ENCODE measurements at places on chromosomes 3 and 15.

DNA sequence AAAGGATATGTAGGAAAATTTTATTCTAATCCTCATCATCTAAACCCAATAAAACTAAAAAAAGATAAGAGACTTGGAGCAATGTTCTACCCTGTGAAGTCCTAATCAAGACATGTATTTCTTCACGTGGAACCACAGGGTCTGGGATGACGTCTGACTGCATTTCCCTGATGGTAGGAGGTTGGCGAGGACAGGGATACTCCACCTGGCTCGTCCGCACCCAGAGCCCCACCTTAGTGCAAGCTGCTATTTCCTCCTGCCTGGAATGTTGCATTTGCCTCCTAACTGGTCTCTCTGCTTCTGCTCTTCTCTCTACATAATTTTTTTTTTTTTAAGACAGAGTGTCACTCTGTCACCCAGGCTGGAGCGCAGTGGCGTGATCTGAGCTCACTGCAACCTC is 57.7 kb upstream of the RASGRP1 start:
- no peak for DNase-seq

- no peak for DNase-seq
These were observed 22.1 kb downstream of the OSBPL11 start for GRCh38 chr3:125573216-125573615.

DNA sequence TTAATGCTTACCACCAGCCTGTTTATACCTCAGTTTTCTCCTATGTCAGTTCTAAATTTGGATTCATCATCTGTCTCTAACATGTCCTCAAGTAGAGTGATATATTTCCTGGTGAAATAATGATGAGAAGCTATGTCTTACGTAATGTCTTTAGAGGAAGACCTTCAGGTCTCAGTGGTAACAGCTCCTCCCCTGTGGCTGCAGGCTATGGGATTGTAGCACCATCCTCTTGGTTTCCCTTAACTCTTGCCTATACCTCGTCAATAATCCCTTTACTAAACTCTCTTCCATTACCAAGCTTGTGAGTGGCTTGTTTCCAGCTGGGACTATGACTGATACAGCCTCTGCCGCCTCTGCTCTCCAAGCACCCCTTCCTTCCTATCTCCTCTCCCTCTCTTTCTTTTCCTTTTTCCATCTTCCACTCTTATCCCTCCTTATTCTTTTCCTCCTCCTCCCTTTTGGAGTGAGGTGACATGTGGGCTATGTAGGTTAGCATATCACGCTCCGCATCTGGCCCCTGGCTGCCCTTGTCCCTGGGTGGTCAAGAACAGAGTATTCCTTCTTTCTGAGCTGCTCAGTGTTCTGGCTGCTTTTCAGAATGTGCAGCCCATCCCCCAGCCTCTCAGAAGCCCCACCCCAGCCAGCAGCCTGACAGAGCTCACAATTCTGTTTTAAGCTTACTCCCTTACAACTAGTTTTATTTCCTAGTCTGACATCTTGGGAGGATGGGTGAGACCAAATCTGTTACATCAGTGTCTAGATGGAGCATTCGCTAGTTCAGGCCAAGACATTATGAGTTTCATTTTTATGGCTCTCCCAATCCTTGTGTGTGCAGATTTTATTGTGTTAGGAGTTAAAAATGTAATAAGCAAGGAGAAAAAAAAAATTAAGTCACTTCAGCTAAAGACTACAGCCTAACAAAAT is 75.0 kb upstream of the RNU6-1 start:
- no peak for DNase-seq

DNA sequence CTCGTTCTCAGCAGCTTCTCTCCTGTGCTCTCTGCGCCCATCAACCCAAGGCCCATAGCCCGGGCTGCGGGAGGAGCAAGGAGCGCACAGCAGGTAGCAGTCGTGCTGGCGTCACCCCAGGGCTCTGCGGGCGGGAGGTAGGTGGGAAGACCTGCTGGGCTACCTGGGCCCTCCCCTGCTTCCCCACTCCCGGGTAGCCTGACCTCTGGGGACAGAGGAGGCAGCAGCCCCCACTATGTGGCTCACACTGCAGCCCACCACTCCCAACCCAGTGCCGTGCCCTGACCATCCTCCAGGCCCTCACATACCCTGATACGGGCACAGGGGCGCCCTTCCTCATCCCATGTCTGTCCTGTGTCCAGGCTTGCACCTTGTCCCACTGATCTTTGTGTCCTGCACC is 171.0 kb downstream of the NSMCE3 start:
- no peak for DNase-seq

GRCh38 chr3:28901018-28901417 is 379.9 kb upstream of the RBMS3 start:
- no peak for DNase-seq

GRCh38 chr3:128515967-128516366 is 23.0 kb upstream of the GATA2 start:
- DNase-seq, result no peak

- no peak for DNase-seq
These were observed 13.5 kb upstream of the NR2C2 start for GRCh38 chr3:14933820-14934425.

DNA sequence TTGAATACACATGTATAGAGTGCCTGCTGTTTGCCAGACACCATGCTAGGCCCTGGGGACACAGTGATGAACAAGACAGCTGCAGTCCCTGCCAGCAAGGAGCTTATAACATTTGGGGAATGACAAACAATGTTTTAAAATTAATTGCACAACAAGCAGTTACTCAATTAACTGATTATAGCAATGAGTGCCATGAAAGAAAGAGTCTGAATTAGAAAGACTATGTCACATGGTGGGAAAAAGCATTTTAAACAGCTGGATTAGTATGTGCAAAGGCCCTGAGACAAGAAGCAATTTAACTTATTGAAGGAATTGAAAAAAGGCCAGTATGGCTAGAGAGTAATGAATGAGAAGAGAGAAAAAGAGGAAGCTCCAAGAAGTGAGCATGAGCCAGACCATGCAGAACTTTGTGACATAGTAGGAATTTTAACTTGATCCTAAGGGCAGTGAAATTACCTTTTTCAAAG is 64.5 kb upstream of the PLXNA1 start:
- DNase-seq, result no peak

DNA sequence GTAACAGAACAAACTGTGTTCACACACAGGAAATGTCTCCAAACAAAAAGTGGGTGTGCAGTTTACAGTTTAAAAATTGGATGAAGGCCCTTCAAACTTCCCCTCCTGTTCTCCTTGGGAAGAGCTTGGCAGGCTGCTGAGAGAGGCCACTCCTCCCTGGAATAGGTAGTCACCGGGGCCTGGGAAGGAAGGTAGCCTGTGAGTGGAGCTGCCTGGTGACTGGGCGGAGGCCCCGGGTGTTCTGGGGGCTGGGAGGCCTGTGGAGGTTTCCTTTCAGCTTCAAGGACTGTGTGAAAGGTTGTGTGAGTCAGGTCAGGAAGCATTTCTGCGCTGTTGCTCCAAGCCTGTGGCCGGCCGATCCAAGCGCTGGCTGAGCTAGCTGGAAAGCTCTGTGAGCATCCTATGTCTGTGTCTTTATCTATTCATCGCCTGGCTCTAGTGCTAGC is 14.1 kb downstream of the SLCO3A1 start:
- no peak for DNase-seq

- no peak for DNase-seq
These were observed 62.9 kb downstream of the KLF13 start for GRCh38 chr15:31389576-31389975.

GRCh38 chr3:83913381-83913780 is 1045.4 kb upstream of the CADM2 start:
- no peak for DNase-seq

- DNase-seq, result no peak
These were observed 22.1 kb upstream of the WDR49 start for GRCh38 chr3:167675848-167676247.

GRCh38 chr3:107124885-107125284 is 252.4 kb upstream of the CCDC54 start:
- no peak for DNase-seq

DNA sequence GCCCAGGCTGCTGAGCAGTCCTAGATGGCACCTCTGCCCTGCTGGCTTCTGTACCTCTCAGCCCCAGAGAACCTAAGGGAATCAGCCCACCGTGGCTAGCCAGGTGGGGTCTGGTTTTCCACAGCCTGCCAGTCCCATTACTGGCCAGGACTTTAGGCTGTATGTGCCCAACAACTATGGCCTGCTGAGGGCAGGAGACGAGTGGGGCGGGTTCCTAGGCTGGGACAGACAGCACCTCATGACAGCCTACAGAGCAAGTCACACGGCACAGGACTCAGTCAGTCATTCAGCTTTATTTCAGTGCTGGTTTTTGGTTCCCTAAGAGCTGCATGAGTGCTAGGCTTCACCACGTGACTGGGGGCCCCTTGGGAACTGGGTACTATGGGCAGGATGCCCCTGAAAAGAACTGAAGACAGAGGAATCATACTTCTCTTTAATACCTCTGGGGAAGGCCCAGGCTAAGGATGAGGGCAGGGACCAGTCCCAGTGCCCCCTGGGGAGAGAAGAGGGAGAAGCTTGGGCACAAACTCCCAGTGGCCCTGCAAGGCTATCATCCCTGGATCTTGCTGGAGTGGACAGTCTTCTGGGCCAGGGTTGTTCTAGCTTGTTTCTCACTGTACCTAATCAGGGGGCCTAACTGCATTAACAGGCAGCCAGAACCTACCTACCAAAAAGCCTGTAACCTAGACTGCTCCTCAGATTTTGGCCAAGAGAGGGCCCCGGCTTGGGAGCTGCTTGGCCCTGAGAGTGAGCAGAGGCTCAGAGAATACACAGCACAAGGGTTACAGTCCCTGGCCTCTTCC is 14.8 kb downstream of the CLK3 start:
- DNase-seq, result no peak

- DNase-seq, result no peak
These were observed 36.5 kb downstream of the AQP9 start for GRCh38 chr15:58174709-58175108.

DNA sequence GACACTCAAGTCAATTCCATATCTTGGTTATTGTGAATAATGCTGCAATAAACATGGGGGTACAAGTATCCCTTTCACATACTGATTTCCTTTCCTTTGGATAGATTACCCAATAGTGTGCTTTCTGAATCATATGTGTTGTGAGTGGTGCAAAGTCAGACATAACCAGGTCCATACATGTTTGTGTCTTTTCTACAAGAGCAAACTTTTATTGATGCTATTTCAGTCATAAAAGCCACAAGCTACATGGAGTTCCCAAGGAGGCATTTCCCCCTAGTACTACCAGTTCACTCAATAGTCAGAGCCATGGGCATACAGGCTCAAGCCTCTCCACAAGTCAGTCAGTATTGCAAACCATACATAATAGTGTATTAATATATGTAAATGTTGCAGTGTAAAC is 10.1 kb downstream of the CEP63 start:
- DNase-seq, result no peak

DNA sequence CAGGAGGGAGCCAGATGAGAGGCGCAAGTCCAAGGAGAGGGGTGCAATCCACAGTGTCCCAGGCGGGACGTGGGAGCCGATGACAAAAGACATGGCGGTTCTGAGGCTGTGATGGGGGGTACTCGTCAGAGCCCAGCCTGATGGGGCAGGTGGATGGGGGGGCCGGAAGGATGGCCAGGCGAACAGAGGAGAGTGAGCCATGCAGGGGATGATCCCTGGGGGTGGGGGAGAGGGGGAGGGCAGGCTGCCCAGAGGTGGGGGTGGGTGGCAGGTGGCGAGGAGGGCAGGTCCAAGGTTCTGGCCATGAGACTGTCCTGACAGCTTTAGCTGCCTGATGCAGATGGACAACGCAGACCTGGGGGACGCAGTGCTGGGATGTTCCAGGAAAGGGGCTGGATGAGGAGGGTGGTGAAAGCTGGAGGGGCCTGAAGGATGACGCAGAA is 8.9 kb upstream of the CSPG4 start:
- no peak for DNase-seq

- no peak for DNase-seq
These were observed 9.2 kb downstream of the PTX3 start for GRCh38 chr3:157445857-157446256.

DNA sequence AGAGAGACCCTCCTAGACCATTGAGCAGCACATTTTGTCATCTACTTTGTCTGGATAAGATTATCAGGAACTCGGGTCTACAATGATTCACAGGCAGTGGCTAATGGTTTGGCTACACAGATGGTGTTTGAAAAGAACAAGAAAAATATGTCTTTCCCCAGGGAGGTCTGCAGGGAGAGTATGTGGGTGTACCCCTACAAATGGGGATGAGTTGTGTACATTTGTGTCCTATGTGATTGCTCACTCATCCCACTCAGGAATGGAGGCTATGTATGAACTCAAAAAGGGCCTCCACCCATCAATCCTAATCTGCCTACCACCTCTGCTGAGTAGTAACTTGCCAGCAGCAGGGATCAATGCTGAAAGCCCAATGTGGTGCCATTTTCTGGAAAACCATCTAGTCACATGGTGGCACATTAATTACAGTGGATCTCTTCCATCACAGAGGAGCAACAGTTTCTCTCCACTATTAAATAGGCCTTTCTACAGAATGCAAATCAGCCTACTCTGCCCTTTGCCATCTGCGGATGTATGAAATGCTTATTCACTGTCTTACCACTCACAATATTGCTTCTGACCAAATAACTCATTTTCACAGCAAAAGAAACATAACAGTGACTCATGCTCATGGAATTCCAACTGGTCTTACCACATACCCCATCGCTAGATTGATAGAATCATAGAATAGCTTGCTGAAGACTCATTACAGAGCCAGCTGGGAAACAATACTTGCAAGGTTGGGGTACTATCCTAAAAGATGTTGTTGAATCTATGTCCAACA is 48.3 kb upstream of the TRIM42 start:
- DNase-seq, result no peak

DNA sequence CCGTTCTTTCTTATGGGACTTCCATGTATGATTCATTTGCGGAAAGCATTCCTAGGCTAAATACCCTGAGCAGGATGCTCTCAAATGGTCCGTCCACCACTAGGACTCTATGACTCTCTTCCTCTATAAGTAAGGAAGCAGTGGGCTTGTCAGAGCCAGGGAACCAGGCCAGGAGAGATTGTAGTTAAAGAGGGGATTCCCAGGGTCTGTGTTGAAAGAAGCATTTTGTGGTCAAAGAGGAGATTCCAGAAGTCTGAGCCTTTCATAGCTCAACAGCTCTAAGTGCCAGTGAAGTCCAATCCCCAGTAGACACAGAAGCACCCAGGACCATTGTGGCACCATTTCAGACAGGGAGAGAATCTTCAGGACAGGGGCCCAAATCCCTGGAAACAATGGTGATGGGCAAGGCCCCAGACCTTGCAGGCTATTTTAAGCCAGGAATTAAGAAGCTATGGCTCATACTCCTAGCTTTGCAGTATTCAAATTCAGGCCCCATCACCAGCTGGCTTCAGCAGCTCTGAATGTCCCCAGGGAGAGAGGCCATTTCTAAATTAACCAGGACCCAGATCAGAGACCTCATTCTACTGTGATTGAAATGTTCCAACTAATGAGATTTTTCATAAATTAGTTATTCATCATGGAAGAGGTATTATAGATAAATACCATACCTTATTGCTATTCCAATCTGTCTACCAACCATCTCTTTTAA is 81.7 kb downstream of the CD47 start:
- DNase-seq, result no peak

GRCh38 chr3:54771050-54771449 is 156.8 kb downstream of the LRTM1 start:
- DNase-seq, result no peak
